ENCODE measurements at places on chromosomes 6 and 20.

DNA sequence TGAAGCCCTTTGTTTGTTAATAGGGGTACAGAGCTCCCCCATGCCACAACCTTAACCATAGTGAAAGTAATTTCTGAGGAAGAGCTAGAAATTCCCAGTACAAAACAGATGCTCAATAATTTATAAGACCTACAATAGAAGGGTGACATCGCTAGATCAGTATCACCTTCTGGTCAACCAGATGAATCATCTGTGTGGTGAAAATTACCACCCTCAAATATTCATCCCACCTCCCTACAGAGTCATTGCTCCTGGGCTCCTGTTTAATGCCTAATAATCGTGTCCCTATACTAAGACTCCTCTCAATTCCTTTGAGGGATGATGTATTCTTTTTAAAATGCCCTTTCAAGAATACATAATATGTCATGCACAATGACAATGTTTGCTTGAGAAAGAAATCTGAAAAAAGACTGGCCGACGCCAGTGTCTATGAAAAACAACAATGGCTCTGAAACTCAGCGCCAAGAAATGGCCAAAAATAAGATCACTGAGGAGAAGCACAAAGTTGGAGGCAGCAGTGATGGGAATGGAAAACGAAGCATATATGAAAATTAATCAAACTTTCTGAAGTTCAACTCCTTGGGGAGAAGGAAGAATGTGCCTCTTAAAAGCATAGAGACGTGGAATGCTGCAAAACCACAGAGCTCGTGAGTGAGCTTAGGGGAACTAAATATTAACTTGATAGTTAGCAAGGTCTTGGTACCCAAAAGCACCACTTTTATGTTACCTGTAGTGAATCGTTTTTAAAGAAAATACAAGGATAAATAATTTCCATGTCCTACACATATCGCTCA lies 11.0 kb upstream of the ADGRF5 start:
- DNase-seq, result no peak

GRCh38 chr6:139099984-139100383 lies 34.9 kb upstream of the HECA start:
- no peak for DNase-seq

- no peak for DNase-seq
Observed at GRCh38 chr20:5181958-5182357, 55.1 kb downstream of the CDS2 start.

- DNase-seq, result no peak
Observed at GRCh38 chr20:19928328-19929011, 88.7 kb upstream of the NAA20 start.

DNA sequence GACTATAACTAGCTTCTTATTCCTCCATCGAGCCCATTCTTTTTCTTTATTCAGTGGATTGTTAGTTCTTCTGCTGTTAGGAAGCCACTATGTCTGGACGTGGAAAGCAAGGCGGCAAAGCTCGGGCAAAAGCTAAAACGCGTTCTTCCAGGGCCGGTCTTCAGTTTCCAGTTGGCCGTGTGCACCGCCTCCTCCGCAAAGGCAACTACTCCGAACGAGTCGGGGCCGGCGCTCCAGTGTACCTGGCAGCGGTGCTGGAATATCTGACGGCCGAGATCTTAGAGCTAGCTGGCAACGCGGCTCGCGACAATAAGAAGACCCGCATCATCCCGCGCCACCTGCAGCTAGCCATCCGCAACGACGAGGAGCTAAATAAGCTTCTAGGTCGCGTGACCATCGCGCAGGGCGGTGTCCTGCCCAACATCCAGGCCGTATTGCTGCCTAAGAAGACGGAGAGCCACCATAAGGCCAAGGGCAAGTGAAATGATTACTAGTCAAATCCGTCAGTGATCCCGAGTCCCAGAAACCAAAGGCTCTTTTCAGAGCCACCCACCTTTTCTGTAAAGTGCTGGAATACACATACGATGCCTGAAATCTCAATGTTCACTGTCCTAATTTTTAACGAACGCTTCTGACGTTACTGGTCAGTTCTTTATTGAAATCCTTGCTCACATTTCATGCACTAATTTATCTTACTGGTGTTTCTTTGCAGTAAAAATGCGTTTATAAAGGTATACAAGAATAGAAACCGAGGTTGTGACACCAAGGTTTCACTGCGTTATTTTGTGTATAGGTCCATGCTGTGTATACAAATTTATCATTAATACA lies 129.9 kb downstream of the HFE start:
- DNase-seq, result no peak

DNA sequence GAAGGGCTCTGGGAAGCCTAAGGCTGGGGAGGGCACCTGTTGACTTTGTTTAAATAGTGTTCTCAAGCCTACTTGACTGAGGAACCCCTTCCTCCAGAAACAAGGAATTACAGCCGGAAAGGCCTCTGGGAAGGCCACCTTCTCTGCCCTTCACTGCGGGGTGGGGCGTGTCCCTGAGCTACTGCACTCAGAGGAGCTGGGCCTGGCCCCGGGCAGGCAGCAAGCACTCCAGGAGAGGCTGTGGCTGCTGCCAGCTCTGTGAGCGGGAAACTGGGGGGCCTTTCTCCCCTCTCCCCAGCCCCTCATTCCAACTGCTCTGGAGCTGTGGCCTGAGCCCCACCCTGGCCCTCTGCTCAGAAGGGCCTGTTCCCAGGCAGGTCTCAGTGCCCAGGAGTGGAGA lies 4.0 kb upstream of the OSBPL2 start:
- no peak for DNase-seq

- no peak for DNase-seq
Observed at GRCh38 chr6:24631671-24632070, 14.3 kb downstream of the KIAA0319 start.

DNA sequence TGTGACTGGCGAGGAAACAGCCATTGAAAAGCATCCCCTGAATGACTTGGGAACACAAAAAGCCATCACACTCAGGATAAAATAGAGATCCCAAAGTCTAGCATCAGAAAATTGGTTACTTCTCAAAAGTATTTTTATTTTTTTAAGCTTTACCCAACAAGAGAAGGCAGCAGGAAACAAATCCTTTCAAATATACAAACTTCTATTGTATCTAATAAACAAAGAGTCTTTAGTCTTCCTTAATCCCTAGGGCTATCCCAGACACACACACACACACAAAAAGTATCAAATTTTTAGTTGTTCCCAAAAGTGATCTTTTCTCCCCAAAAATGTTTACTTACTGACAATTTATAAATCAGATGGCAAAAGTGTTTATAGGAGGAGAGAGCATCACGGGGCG lies 33.2 kb upstream of the MARCKS start:
- no peak for DNase-seq

DNA sequence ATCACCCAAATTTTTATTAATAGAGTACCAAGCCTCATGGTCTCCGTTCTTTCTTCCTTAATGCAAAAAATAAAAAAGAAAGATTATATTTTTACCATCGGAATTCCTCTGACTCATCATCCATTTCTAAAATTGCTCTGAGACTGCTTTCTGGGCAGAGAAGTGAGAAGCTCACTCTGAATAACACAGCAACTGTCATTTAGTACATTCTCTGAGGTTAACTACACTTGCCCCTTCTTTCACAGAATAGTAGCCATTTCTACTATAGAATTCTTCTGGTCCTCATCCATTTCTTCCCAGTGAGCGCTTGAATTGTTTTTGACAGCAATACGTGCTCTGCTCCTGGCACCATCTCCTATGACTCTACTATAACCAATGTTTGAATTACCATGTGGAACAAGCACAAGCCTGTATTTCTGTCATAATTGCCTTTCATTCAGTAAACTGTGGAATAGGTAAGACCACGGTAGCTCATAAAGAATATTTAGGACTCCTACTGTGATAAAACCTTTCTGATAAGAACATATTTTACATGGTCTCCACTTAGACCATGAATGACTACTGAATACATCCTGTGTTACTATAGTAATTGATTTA lies 435.5 kb upstream of the NRSN1 start:
- no peak for DNase-seq

DNA sequence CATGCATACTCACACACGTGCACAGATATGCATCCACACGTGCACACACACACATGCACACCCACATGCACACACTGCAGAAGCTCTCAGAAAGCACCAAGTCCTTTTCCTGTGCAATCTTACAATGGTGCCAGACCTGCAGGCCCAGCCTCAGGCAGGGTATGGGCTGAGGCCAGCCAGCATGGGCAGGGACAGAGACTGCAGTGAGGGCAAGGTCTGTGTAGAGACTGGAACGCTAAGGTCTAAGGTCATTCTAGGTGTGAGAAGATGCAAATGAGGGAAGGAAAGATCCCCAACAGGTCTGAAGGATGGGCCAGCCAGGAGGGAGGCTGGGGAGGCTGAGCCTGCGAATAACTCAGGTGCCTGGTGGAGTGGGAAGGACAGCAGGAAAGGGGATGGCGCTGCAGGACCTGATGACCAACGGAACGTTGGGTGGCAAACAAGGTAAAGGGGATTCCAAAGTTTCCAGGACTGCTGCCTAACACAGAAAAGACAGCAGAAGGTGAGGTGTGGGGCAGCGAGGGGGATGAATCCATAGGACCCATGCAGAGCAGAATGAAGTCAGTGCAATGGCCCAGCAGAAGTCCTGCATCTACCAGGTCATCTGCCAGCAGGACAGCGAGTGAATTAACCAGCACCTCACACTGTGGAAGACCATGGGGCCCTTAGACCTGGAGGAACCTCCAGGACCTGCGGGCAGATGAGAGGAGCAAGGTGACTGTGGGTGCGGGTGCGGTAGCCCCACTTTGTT lies 67.0 kb downstream of the ABHD12 start:
- no peak for DNase-seq

GRCh38 chr6:108896111-108896661 lies 48.0 kb downstream of the ARMC2 start:
- no peak for DNase-seq

- DNase-seq, result no peak
Observed at GRCh38 chr20:58705208-58705926, 12.8 kb downstream of the NPEPL1 start.

GRCh38 chr20:50745634-50746137 lies 14.3 kb downstream of the PARD6B start:
- DNase-seq, result no peak

DNA sequence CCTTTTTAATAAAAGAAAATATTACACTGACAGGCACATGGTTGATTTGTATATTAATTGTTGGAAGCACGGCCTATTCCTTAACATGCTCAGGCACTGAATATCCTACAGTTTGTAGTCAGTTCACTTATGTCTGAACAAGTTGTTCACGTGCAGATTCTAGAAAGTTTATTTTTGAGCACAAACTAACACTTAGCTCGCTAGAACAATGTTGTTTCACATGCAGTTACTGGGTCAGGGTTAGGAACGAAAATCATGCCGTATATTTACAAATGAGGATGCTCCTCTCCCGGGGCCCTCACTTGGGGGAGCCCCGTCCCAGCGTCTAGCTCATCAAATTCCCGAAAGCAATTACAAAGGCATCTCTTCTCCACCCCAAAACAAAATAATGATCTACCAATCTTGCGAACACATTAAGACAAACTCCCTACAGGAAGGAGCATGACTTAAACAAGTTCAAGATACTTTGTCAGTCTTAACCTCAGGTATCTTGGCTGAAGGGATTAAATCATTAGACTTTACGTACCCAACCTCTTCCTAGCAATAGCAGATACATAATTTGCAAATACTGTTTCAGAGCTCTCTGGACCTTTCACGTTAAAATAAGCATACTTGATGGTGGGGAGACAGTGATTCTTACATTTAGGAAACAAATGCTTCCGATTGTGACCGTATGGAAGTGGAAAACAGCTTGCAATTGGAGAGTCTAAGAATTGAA lies 1.5 kb downstream of the MAP7 start:
- DNase-seq, result no peak

GRCh38 chr6:125534430-125535263 lies 214.8 kb upstream of the HEY2 start:
- DNase-seq, result no peak

DNA sequence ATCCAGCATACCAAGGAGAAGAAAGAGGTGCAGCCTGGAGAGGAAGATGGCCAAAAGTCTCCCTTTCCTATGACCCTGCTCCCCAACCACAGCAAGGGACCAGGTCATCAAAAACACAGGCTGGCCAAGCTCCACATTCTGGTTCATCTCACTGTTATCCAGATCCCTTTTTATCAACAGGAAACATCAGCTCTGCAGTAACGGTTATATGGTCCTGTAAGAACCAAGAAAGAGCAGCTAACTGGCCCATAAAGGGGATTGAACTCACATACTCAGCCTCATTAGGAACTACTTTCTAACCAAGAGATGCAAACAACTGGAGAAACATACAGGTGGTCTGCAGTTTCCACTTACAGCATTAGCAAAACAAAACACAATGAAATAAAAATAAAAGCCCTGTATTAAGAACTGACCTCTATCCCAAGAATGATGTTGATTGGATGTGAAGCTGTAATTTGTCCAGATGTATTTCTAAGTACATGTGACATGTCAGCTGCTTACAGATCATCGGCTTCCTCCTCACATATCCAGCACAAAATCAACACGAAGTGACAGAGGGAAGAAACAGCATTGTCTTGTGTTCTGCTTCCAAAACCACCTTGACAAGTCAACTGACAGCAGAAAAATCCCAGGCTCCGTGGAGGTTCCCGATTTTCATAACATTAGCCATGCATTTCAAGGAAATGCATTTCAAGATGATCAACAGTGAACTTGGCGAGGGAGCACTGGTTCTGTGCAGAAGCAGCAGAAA lies 557.2 kb upstream of the AGPAT4 start:
- no peak for DNase-seq

- no peak for DNase-seq
Observed at GRCh38 chr6:101577091-101577490, 183.6 kb downstream of the GRIK2 start.

- no peak for DNase-seq
Observed at GRCh38 chr20:63694584-63695423, 1.6 kb upstream of the TNFRSF6B start.

DNA sequence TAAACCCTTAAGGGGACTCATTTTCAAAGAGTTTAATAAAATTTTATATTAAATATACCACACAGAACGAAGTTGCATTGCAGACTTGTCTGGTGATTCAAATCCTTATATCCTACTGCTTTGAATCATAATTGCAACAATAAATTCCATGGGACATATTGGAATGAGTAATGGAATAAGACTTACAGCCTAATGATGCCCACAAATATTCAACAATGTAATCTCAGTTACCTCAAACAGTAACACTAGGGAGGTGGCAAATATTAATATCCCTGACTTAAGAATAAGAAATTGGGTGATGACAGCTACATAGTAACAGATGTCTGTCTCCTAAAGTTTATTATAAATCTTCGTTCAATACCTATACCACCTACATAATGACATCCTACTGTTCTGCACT lies 52.6 kb downstream of the BMP5 start:
- no peak for DNase-seq

GRCh38 chr20:20036756-20037155 lies 15.5 kb downstream of the CRNKL1 start:
- DNase-seq, result no peak

Measured in D721Med (cell line).